Stimulated activated CD4-positive, alpha-beta T cell treated with anti-CD3 and anti-CD28 coated beads, Interleukin-4, amount 100 ng/mL, for 4 hours (primary cell): ENCODE measurements at places on chromosomes 16 and 17.

GRCh38 chr16:84176192-84177053, 10.4 kb downstream of the TAF1C start:
- DNase-seq = no peak

DNA sequence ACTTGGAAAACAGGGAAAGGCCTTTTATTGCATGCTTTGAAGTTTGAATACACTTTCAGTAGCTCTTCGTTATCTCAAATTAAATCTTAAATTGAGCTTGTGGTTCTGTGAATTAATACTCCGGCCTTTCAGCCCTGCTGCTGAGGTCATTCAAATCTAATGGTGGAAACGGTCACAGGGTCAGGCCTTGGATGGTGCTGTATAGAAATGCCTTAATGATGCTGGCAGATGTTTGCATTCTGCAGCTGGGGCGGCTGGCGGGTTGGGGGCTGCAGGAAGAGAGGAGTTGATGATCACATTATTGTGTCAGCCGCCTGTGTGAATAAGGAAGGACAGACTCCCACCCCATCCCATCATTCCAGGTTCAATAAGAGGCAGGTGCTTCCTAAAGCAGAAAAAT, 723.6 kb downstream of the WWOX start:
- DNase-seq = no peak

GRCh38 chr17:7647018-7647417, 3.7 kb upstream of the ATP1B2 start:
- no peak for DNase-seq

DNA sequence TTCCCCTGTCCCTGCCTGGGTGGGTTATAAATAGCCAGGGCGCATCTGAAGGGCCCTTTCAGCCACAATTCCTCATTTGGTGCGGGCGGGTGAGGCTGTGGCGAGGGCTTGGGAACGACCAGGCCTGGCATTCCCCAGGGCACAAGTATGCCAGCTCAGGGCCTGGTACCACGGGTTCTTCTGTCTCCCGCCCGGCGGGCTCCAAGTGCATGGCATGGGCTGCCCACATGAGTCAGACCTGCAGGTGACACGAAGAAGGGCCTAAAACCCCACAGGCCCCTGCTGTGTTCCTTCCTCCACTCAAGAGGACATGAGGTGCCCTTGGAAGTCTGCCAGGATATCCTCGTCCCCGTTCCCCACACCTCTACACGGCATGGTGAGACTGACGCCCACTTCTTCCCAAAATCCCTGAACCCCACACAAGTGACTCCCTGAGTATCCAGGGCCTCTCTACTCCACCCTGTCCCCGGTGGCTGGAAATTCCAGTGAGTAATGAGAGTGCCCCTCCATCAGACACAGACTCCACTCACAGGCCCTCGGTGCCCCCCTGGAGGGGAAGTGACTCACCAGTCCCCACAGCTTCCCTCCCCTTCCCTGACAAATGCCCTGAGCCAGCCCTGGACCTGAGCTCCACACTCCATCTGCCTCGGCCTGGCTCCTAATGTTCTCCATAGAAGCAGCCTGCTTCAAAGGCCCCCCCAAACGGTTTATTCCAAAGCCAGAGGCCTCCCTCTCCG, 68.8 kb downstream of the ABR start:
- no peak for DNase-seq

- DNase-seq = no peak
These were observed 32.0 kb upstream of the TOX3 start for GRCh38 chr16:52578829-52579498.

- no peak for DNase-seq
These were observed 15.5 kb downstream of the NEUROD2 start for GRCh38 chr17:39591958-39592954.

DNA sequence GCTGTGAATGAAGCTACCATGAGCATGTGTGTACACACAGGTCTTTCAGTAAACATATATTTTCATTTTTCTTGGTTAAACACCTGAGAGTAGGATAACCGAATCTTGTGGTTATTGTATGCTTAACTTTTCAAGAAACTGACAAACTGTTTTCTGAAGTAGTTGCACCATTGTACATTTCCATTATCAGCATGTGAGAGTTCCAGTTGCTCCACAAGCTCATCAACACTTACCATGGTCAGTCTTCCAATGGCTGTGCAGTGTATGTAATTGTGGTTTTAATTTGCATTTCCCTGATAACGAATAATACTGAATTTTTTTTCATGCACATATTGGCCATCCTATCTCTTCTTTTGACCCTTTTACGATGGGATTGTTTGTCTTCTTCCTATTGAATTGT, 31.3 kb upstream of the C1QL1 start:
- no peak for DNase-seq

DNA sequence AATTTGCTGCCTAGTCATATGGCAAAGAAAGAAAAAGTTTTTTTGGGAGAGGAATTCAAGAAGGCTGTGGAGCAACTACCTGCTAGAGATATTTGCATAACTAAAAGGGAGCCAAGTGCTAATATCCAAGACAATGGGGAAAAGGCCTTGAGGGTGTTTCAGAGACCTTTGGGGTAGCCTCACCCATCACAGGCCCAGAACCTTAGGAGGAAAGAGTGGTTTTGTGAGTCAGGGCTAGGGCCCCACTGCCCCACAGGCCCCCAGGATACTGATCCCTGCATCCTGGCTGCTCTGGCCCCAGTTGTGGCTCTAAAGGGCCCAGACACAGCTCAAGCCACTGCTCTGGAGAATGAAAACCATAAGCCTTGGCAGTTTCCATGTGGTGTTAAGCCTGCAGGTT, 41.9 kb upstream of the SDK2 start:
- DNase-seq = no peak

- no peak for DNase-seq
These were observed 4.8 kb downstream of the ABCA10 start for GRCh38 chr17:69223809-69224208.

DNA sequence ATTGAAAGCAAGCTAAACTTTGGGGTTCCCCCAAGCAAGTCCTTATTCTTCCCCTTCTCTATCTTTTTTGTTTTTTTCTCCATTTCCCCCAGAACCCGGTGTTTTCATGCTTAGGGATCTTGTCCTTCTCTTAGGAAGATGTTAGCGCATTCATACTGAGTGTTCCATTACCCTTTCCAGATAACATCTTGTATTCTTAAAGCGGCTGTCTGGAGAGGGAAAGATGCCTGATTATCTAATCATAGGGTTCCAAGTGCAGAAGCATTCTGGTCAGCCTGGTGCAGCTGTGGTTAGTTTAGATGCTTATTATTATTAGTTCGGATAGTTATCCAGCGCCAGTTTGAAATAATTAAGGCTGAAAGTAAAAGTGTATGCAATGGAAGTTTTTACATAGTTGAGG, 2.0 kb downstream of the TOM1L1 start:
- DNase-seq = no peak

- peak; percentile 13 for DNase-seq
These were observed 25.6 kb downstream of the ATP6V0A1 start for GRCh38 chr17:42484304-42484703.

- no peak for DNase-seq
These were observed 584 bp downstream of the TCAP start for GRCh38 chr17:39665642-39666224.

DNA sequence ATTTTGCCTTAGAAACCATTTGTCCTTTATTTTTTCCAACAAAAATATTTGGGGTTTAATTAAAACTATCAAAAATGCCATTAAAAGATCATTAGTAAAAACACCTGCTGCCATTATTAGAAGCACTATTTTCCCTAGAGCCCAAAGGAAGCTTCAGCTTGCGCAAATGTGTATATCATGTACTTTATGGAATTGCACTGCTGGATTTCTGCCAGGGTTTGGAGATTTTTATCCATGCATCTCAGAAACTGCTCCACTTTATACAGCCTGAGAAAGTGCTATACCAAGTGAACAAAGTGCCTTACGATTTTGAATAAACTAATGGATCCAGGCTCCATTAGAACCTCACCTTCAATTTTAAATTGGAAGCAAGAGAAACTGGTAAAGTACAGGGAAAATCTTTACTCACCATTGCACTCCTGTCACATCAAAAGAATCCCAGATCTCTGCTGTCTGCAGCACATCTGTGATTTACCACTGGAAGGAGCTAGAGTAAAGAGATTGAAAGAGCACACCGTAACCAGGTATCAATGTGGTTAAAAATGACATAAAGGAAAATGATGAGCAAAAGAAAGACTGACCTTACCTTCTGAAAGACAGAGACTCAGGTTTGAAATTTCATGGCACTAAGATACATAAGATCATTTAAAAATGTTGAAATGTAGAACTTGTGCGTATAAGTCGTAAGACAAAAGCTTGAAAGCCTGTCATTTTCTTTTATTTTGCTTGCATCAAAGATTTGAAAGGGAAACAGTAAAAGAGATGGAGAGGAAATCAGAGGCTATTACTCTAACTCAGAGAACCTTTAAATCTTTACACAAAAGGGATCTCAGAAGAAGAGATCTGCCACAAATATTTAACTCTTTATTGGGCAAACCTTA, 678.1 kb upstream of the GOT2 start:
- DNase-seq = no peak

DNA sequence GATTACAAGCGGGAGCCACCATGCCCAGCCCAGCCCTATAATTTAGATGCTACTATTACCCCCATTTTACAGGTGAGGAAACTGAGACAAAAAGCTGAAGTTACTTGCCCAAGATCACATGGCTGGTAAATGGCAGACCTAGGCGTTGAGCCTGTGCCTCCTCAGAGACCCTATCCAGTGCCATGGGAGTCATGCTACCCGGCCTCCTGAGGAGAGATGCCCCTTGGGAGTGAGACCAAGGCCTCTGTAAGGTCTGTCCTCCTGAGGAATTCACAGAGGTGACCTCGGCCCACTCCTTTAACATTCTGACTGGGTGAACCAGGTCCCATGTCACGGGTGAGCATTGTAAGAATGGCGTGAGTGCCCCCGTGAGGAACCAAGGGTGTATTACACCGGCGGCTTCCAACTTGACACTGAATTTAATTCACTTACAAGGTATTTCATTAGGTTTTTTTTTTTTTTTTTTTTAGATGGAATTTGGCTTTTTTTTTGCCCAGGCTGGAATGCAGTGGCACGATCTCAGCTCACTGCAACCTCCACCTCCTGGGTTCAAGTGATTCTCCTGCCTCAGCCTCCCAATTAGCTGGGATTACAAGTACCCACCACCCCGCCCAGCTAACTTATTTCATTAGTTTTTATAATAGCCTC, 95.7 kb downstream of the ABCC6 start:
- DNase-seq = peak; percentile 59

DNA sequence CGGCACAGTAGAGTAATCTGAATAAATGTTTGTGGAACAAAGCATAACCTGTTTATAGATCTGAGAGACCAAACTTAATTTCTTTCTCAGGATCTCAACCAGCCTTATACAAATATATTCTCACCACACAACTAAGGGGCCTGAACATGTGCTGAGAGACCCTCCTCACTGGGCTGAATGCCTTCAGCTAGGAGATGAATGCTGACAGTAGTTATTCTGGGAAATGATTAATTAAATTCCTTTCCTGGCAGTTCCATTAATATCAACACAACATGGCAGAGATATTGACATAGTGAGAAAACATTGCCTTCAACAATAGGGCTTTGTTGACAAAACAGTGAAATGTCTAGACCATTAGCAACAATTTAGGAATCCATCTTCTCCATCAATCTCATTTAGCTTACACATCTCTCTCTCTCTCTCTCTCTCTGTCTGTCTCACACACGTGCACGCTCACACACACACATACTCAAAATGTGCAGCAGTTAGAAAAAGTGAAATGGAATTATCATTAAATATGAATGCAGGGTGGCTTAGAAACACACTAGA, 780.8 kb upstream of the CDH8 start:
- no peak for DNase-seq

GRCh38 chr17:77793146-77793970, 165.1 kb upstream of the TNRC6C start:
- no peak for DNase-seq

DNA sequence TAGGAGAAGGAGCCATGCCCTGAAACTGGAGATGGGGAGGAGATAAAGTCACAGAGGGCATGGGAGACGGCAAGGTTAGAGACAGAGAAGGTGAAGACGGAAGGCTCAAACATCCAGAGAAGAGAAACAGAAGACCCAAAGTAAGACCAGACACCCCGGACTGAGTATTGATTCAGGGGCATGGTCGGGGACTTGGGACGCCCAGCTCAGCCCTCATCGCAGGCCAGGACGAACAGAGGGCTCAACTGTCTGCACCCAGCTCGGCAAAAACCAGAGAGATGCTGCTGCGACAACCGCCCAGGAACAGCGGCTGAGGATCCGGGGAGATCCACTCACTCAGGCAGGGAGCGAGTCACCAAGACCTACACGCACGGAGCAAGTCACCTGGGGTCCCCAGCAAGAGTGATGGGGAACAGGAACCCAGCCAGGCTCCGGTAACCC, 999 bp downstream of the XYLT1 start:
- DNase-seq = no peak

- DNase-seq = no peak
These were observed 11.7 kb downstream of the ZFHX3 start for GRCh38 chr16:73036074-73036826.

DNA sequence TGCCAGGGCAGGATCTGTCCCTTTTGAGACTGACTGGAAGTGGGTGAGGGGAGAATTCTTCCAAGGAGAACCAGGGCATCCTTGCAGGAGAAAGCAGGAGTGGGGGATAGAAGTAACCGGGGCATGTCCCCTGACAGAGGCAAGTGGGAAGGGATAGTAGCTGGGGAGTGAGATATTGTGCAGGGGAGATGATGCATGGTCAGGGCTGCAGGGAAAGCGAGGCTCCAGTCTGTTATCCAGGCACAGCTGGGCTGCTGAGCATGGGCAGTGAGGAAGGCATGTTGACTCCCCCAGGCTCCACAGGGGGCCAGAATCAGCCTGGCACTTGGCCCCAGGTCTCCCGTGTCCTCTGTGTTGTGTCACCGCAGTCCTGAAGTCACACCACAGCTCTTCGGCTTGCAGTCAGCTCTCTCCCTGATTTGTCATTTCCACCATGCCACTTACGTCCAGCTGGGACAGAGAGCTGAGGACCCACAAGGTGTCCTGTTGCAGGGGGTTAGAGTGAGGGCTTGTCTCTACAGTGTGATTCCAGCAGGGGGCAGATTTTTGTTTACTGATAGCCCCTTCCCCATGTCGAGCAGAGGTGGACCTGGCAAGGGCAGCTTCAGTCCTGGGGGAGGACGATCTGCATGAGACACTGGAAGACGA, 40.9 kb downstream of the B9D1 start:
- DNase-seq = no peak

DNA sequence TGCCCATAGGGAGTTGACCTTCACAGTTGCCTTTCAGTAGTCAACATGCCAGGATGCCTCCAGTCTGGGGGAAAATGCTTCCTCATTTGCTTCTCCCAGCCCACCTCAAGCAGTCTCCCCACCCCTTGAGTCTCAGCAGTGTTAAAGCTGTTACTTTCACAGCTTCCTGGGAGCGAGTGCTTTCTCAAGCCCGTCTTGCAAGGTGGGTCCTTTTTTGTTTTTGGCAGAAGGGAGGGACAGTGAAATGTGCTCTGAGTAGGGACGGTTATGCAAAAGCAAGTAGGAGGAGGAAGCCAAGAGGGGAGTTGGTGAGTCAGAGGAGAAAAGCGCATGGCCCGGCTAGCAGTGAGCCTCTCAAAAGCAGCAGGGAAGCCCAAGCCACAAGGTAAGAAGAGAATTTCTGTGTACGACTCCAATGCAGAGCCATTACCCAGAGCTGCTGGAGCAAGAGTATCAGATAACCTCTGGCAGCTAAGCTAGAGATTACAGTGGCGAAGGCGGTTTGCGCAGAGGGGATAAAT, at the start of gene CHST4:
CHST4 (plus strand) TSS at position 316 of the 521 bp plus-strand sequence. CDS start 10,252 bp downstream, outside the sequence.
- DNase-seq = no peak
